NCI-H524 treated with DMSO at 0.1 percent for 48 hours (cell line): ENCODE measurements at places on chromosomes 16 and 17.

DNA sequence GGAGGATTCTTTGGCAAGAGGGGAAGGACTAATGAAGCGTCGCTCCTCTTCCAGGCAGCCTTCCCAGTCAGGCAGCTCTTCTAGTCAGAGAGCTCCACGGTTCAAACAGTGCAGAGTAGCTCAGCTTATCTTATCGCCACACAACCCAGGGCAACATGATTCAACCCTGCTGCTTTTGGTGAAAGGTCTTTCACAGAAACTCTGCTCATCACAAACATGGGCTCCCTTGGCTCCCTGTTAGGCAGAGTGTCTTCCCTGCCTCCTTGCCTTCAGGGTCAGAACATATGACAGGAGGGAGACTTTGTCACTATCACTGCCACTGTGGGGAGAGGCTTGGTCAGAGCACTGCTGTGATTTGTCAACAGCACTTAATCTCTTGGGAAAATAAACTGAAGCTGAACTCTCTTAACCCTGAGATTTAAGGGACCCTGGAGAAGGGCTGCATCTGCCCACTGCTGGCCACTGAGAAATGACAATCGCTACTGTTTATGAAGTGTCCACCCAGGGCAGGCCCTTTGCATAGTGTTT is 6.9 kb upstream of the SLC13A2 start:
- no peak for DNase-seq

DNA sequence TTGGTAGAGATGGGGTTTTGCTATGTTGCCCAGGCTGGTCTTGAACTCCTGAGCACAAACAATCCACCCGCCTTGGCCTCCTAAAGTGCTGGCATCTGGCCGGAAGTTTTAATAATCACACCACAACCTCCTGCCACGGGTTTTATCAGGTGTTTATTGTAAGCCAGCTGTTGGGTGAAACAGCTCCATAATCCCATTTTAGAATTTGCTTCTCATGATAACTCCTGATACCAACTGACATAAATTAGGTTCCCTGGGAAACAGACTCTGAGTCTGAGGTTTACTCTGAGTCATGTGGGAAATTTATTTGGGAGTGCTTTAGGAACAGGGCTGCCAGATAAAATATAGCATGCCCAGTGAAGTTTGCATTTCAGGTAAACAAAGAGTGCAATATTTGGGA is 122.6 kb upstream of the MED13 start:
- peak; percentile 62 for DNase-seq

- no peak for DNase-seq
These were observed at the start of gene IRF8 for GRCh38 chr16:85898521-85899442. Gene IRF8 (plus strand): TSS chr16:85899162. CDS start chr16:85903016, 3,854 bp downstream.

DNA sequence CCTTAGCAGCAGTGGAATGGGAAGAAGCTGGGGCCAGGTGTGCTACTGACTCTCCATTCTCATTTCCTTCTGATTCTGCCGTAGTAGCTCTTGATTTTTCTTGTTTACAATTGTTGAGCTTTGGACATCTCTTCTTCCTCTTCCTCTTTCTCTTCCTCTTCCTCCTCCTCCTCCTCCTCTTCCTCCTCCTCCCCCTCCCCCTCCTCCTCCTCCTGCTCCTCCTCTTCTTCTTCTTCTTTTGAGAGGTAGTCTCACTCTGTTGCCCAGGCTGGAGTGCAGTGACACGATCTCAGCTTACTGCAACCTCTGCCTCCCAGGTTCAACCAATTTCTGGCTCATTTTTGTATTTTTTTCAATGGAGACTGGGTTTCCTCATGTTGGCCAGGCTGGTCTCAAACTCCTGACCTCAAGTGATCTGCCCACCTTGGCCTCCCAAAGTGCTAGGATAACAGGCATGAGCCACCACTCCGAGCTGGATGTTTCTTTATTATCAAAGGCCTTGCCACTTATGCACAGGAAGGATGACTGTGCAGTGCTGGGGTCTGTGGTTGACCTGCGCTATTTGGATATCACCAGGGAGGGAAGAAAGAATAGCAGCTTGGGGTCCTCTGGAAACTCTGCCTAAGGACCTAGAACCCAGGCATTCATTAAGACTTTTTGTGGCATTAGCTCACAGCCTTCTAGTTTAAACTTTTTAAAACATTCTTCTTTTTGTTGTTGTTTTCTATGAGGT is 127.8 kb upstream of the KCNJ16 start:
- DNase-seq: no peak

GRCh38 chr17:81126281-81127132 is 38.8 kb upstream of the PVALEF start:
- no peak for DNase-seq

DNA sequence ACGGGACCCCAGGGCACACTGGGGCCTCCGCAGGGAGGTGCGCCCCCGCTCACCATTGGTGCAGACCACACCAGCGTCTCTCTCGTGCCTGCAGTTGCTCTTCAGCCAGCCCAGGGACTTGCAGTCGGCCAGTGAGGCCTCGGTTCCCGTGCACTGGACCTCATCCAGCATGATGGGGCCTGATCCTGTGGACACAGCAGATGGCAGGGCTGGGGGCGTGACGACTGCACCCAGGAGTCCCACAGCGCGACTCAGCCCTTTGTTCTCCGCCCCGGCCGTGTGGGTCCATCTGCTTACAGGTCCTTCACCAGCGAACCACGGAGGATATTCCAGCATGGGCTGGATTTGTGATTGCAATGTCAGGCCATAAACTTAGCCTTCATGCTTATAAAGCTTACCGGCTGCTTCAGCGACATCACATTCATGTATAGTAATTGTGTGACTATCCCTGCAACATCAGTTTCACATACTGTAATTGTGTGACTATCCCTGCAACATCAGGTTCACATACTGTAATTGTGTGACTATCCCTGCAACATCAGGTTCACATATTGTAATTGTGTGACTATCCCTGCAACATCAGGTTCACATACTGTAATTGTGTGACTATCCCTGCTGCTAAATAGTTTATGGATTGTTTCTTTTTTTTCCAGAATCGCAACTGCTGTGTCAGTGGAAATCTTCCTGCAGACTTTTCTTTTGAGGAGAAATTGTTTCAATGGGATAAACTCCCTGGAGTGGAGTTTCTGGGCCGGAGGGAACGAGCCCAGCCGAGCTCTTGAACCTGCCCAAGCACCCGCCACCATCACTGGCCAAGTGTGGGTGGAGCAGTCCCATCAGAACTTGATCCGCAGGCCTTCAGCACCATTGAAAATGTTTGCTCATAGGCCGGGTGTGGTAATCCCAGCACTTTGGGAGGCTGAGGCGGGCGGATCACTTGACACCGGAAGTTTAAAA is 4.8 kb downstream of the LGALS3BP start:
- DNase-seq: peak; percentile 92

DNA sequence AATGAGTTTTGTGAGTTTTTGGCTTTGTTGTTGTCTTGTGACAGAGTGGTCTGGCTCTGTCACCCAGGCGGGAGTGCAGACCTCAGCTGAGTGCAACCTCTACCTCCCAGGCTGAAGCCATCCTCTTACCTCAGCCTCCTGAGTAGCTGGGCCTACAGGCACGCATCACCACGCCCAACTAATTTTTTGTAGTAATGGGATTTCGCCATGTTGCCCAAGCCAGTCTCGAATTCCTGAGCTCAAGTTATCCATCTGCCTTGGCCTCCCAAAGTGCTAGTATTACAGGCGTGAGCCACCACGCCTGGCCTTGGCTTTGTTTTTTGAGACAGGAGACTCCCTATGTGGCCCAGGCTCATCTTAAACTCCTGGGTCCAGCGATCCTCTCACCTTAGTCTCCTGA is 15.1 kb downstream of the CRK start:
- DNase-seq: no peak

DNA sequence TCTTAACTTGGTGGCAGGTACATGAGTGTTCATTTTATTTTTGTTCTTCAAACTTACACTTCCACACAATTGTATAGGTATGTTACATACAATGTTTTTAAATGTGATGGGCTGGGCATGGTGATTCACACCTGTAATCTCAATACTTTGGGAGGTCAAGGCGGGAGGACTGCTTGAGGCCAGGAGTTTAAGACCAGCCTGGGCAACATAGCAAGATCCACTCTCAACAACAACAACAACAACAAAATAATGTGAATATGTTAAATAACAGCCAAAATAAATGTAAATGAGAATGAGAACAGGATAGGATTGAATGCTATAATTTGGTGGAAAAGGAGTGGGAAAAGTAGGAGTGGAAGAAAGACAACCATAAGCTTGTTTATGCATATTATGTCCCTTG is 2.6 kb downstream of the NSMCE1 start:
- no peak for DNase-seq

GRCh38 chr16:64459402-64459801 is 662.5 kb downstream of the CDH11 start:
- no peak for DNase-seq

DNA sequence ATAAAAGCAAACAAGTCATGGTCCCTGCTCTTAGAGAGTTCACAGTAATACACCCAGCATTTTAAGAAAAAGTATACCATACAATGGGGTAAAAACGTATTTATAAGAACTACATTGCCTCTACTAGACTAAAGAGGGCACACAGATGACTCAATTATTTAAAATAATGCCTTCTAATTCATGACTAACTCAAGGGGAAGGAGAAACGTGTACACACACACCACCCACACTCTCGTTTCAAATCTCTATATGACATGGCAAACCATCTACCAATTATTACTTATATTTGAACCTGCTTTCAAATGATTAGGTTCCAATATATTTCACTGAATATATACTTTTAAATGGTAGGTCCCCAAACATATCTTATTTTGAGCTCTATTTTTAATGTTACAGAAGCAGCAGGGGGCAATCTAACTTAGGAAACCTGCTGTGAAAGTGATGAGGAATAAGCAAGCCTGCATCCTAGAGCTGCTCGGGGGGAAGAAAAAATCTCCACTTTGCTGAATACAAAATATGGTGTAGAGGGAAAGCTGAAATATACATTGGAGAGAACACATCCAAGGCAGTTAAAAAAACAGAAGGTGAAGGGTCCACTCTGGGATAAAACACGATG is 232.4 kb upstream of the PSMD7 start:
- no peak for DNase-seq

DNA sequence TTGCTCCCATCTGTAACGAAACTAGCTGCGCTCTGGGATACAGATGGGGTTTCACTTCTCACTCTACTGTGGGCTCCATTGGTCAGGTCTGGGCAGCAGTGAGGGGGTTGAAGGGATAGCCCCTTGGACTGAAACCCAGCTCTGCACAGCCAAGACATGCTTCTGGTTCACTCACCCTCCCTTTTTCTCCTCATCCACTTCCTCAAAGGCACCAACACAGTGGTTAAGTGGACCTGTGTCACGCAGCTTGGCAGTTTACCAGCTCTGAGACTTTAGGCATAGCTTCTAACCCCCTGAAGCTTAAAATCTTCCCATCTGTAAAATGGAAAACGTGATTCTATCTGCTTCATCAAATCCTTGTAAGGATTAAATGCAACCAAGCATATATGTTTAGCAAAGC is 11.5 kb upstream of the KRT38 start:
- DNase-seq: no peak

- DNase-seq: no peak
These were observed 128.4 kb downstream of the WWOX start for GRCh38 chr16:78227855-78228254.

- DNase-seq: no peak
These were observed 14.9 kb downstream of the KRT9 start for GRCh38 chr17:41556931-41557330.

- no peak for DNase-seq
These were observed 336.5 kb downstream of the C16orf95 start for GRCh38 chr16:86980644-86981043.

GRCh38 chr17:50117202-50118051 is 12.5 kb downstream of the SAMD14 start:
- DNase-seq: no peak

GRCh38 chr17:46876353-46876887 is 25.0 kb downstream of the WNT9B start:
- DNase-seq: no peak

DNA sequence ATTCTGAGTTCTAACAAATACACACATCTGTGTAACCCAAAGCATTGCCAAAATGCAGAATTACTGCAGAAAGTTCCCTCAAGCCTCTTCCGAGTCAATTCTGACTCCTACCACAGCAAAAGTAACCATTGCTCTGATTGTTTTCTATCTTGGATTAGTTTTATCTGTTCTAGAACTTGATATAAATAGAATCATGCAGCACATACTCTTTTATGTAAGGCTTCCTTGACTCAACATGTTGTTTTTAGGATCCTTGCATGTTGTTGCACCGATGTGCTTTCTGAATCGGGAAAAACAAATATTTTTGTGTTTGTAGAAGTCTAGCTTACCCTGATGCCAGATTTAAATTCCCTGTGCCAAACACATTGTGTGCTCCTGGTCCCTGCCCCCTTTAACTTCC is 140.4 kb downstream of the CDH13 start:
- DNase-seq: no peak

GRCh38 chr17:319266-319665 is 33.3 kb downstream of the RPH3AL start:
- no peak for DNase-seq
